ENCODE measurements at places on chromosomes 5 and 9. TPM values are rescaled to one million over a fixed set of nuclear protein-coding genes. Genes with fewer than 3 reads are reported as not detected.
A peak's percentile ranks its signal among the peaks of the same experiment; 100 is the strongest.

- no peak for DNase-seq
Observed at GRCh38 chr5:142727735-142728047, 41.8 kb upstream of the FGF1 start.

DNA sequence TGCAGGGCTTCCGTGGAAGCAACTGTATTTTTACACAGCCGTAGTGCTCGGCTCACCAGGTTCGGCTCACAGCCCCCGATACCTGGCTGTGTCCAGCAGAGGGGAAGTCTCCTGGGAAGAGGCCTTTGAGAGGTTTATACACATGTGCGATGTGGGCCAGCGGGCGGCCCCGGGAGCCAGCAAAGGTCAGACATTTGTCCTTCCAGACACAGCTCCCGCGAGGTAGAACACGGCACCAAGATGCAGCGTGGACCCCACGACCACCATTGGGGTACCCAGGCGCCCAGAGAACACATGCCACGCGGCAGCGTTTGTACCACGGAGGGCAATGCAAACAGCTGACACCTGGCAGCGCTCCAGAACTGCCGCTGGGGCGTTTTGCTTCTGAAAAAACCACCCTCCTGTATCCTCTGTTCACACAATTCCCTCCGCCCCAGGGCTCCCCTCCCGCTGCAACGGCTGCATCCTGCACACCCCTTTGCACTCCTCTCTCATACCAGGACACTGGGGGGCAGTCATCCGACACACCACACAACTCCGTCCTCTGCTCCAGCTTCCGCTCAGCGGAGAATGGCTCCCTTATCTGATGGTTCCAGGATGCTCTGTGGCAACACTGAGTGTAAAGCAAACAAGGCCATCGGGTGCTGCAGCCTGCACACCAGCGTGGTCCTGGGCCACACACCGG is 235.3 kb downstream of the SYK start:
- DNase-seq: peak; percentile 36

- DNase-seq: no peak
Observed at GRCh38 chr5:89241186-89241585, 358.2 kb upstream of the MEF2C start.

- DNase-seq: no peak
Observed at GRCh38 chr5:137563301-137563645, 64.1 kb upstream of the SPOCK1 start.

GRCh38 chr5:151651997-151652645 is 34.6 kb downstream of the SPARC start:
- DNase-seq: peak; percentile 19

GRCh38 chr9:28909526-28909925 is 1336.2 kb upstream of the C9orf72 start:
- DNase-seq: no peak

GRCh38 chr9:85414390-85414789 is 327.4 kb downstream of the AGTPBP1 start:
- no peak for DNase-seq

DNA sequence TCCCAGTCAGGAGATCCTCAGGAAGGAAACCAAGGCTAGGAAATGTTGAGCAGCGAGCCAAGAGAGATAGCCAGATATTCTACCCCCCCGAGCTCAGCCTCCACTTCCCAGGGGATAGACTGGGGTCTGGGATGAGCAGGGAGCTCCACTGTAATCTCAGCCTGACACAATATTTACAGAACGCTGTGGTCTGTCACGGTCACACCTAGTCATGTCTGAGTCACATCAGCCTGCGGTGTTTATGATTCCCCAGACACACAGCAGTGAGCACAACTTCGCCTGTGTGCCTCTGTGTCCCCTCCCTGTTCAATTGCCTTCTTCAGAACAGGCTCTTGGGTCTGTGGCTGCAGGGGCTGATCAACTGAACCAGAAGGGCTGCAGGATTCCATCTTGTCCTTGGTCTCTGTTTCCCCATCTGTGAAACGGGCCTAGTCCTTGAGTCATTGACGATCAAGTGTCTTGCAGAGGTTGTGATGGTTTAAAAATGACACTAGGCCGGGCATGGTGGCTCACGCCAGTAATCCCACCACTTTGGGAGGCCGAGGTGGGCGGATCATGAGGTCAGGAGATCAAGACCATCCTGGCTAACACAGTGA is 8.6 kb upstream of the PRRX2 start:
- DNase-seq: no peak

DNA sequence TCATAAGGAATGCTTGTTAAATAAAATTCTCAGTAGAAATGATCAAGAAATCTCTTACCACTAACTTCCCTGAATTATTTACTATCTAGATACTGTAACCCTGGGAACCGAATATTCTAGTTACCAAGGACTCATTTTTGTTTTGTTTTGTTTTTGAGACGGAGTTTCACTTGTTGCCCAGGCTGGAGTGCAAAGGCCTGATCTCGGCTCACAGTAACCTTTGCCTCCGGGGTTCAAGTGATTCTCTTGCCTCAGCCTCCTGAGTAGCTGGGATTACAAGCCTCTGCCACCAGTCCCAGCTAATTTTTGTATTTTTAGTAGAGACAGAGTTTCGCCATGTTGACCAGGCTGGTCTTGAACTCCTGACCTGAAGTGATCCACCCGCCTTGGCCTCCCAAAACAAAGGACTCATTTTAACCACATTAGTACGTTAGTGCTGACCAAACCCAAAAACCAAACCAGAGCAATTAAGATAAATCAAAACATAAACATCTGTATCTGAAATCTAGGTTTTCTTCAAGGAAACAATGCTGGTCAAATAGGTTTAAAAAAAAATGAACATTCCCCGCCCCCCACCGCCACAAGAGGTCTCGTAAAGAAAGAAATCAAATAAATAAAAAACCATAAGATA is 3.7 kb downstream of the TXN start:
- no peak for DNase-seq

- no peak for DNase-seq
Observed at GRCh38 chr5:155546075-155546474, 532.5 kb downstream of the KIF4B start.

DNA sequence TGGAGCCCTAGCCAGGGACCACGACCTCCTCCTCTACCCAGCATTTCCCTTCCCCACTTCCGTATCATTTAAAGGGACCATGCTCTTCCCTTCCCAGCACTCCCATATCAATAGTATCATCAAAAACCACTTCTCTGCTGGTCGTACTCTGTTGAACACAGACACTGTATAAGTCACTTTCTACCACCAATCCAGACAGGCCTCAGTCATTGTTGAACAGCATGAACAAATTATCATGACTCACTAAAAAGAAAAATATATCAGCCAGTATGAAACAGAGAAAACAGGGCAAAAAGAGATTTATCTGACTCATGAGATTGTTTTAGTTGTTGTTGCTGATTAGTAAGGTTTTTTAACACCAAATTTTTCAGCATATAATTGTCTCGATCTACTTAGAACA is 89.8 kb downstream of the CDKN2A start:
- no peak for DNase-seq

- no peak for DNase-seq
Observed at GRCh38 chr5:60504342-60504741, 195.6 kb downstream of the DEPDC1B start.

GRCh38 chr5:168227001-168227400 is 64.4 kb upstream of the WWC1 start:
- DNase-seq: no peak

GRCh38 chr5:136814619-136815378 is 449.5 kb upstream of the TRPC7 start:
- DNase-seq: no peak

GRCh38 chr5:16467363-16468219 is 2.0 kb upstream of the ZNF622 start:
- no peak for DNase-seq

- DNase-seq: no peak
Observed at GRCh38 chr5:35026941-35027340, 20.8 kb downstream of the AGXT2 start.

DNA sequence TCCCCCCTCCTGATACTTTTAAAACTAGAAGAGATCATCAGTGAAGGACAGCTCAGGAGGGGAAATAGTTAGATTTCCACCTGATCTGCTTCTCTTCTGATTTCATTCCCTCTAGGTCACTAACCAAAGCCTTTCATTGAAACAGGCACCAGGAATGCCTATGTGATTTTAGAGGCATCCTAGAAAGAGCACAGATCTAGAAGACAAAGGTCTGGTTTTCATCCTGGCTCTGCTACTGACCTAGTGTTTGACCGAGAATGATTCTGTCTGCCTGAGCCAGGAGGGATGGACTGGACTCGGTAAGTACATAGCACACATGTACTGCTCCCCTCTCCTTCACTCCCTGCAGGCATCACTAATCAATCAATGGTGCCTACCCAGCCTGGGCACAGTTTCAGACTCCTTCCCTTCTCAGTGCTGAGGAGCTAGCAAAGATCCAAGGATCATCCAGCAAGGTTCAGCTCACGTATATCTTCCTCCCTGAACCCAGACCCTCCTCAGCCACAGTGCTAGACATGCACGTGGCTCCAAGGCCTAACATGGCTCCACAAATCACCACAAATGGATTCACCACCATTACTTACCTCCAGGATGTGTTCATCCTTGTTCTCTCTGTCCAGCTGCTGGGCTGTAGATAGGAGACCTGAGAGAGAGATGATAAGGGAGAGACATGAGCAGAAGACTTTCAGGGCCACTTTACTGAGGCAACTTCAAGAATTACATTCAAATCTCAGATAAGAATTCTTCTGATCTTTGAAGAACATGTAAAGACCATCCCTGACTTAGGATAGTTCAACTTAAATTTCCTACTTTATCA is 35.2 kb downstream of the FAT2 start:
- no peak for DNase-seq

DNA sequence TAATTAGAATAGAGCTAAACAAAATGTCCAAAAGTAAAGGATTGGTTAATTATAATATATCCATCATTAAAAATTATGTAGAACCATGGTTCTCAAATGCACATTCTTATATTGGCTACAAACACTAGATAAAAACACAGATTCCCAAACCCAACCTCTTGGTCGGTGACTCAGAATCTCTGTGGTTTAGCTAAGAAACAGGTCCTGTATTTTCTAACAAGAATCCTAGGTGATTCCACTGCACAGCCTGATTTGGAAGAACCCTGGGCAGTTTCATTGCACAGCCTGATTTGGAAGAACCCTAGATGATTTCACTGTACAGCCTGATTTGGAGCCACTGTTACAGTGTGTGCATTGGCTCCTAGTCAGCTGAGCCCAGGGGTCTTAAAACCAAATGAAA is 67.9 kb downstream of the KIAA1958 start:
- no peak for DNase-seq

DNA sequence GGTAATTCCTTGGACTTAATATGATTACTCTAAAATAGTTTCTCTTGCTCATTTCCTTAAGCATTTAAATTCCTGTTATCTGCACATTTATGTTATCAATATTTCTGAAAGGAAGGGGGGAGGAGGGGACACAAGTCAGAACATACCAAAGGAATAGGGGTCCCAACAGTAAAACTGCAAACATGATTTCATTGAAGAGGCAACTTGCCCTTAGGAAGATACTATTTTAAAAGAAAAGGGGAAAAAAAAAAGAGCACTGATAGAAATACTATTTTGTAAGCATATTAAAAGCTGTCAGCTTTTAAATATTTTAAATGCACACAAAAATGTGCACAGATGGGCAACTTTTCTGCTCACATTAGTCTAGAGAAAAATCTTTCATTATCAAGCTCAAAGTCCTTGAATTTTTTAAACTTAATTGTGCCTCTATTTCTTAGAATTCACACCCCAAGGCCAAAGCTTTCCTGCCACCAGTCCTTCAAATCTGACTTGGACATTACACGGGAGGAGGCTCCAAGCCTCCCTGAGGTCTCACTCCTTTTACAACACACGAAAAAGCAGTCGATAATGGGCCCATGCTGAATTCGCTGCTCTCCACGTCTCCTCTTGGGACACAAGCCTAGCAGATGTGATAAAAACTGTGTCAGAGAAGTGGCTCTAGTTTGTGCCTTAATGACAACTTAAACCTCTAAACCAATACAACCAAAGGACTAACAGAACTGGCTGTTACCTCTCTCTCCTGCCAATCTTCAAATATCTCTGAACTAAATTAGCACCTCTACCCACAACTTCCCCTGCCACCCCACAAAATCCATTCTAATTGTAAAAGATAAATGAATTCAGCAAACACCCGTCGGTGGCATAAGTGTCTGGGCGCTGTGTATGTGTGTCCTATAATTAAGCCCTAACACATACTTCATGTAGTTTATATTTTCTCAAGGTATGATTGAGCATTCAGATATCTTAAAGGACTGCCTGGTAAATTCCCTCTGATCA is 154.3 kb downstream of the DENND1A start:
- peak; percentile 2 for DNase-seq

- DNase-seq: no peak
Observed at GRCh38 chr9:76737154-76737902, 26.9 kb upstream of the PCA3 start.

GRCh38 chr5:35096216-35096615 is 48.5 kb upstream of the AGXT2 start:
- DNase-seq: no peak

- DNase-seq: no peak
Observed at GRCh38 chr5:171852255-171852681, 66.7 kb downstream of the SMIM23 start.

GRCh38 chr9:106859957-106860720 is 2.8 kb upstream of the ZNF462 start:
- DNase-seq: no peak

DNA sequence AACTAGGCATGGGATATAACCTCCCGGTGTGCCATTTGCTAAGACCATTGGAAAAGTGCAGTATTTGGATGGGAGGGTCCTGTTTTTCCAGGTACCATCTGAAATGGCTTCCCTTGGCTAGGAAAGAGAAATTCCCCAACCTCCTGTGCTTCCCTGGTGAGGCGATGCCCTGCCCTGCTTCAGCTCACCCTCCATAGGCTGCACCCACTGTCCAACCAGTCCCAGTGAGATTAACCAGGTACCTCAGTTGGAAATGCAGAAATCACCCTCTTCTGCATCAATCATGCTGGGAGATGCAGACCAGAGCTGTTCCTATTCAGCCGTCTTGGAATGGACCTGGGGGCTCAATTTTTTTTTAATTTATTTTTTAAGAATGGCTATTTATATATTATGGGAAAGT is 254.8 kb downstream of the SGCD start:
- no peak for DNase-seq

- DNase-seq: no peak
Observed at GRCh38 chr5:23208959-23209431, 298.4 kb upstream of the PRDM9 start.

DNA sequence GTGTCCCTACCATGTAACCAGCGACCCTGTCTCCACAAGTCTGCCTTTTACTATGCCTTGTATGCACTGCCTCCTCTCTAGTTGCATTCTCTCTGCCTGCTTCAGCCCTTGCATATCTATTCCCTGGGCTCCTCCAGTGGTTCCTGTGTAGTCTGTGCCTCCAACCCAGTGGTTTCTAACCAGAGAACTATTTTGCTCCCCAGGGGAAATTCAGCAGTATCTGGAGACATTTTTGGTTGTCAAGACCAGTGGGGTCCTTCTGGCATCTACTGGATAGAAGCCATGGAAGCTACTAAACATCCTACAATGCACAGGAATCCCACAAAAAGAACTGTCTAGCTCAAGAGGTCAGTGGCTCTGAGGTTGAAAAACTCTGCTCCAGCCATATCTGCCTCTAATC is 224.1 kb upstream of the RASEF start:
- DNase-seq: no peak

TBC1D2 gene
- total RNA-seq: 7.7 TPM

IRX4 gene
- total RNA-seq: not detected

IL13 gene
- total RNA-seq: 0.38 TPM

INSL6 gene
- not detected for total RNA-seq

FOXE1 gene
- 0.12 TPM for total RNA-seq

LCP2 gene
- 369 TPM for total RNA-seq

CKMT2 gene
- total RNA-seq: 0.58 TPM

FUBP3 gene
- total RNA-seq: 44.7 TPM

MAMDC2 gene
- total RNA-seq: not detected

MSX2 gene
- total RNA-seq: not detected

Measured in T-cell (primary cell).